ENCODE measurements at places on chromosomes 4 and X.

- DNase-seq, result no peak
Observed at GRCh38 chr4:87117051-87117731, 103.2 kb downstream of the KLHL8 start.

DNA sequence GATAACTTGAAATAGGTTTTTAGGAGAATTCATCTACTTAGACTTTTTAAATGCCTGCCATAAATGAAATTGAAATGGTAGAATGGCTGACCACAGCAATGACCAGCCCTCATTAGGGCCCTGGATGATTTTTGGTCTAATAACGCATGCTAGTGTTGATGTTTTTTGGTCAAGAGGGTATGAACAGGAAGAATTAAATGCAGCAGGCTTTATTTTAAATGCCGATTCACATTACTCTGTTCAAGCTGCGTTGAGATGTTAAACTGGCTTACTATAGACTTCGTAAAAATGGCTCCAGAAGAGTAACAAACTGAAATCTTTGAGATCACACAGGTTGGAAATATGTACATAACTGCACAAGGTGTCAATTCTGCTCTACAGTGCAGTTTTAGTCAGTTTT lies 14.6 kb downstream of the DDX3X start:
- DNase-seq, result no peak

GRCh38 chr4:168636506-168637196 lies 139.8 kb downstream of the PALLD start:
- DNase-seq, result no peak

DNA sequence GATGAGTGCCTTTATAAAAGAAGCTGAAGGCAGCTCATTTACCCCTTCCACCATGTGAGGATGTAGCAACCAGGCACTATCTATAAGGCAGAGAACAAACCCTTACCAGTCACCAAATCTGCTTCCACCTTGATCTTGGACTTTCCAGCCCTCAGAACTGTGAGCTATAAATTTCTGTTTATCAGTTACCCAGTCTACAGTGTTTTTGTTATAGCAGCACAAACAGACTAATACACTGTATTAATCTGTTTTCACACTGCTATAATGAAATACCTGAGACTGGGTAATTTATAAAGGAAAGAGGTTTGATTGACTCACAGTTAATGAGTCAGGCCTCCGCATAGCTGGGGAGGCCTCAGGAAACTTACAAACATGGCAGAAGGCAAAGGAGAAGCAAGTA lies 91.2 kb downstream of the SOWAHB start:
- no peak for DNase-seq

- DNase-seq, result no peak
Observed at GRCh38 chr4:151983854-151984253, 223.0 kb upstream of the GATB start.

DNA sequence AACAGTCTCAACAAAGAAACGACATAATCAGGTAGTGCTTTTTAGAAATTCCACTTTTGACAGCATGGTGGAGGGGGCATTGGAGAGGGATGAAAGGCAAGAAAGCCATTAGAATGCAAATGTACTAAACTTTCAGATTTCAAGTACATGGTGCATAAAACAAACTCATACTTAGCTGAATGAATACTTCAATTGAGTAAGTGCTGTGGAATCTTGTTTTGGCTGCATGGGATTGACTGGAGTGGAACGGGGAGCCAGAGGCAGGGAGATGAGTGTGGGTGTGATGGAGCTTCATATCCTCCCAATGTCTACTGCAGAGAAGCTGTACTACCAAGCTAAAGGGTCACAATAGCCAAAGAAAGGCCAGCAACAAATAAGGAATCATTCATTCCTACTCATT lies 52.4 kb downstream of the USP46 start:
- DNase-seq, result no peak

DNA sequence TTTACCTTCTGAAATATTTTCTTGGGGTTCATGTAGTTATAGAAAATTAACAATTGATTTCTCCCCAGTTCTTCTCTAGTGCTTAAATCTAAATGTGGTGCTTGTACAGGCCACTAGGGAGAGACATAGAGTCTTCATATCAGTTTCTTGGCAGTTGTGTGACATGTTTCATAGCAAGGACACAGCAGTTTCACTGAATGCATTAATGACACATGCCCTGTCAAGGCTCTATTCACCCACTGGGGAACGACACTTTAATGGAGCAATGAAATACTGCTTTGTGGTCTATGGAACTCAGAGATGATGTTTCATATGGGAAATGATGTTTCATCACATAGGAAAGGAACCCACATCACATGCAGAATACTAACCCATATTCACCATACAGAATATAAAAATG lies 2.8 kb downstream of the VEGFC start:
- peak; percentile 11 for DNase-seq

DNA sequence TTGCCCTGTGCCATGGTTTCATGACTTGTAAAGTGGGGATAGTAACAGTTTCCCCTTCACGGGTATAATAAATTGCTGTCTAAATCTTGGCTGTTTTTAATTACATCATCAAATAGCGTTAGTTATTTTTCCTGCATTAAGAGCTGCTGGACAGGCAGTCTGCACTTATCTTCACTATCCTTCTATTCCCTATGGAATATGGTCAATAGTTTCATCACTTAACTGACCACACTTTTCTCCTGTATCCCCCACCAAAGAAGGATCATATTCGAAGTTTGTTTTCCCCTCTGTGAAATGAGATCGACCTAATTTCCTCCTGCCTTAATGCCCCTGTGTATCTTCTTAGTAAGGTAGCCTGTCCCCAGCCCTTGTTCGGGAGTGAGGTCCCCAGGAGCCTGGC lies 133.2 kb downstream of the SHROOM3 start:
- no peak for DNase-seq

DNA sequence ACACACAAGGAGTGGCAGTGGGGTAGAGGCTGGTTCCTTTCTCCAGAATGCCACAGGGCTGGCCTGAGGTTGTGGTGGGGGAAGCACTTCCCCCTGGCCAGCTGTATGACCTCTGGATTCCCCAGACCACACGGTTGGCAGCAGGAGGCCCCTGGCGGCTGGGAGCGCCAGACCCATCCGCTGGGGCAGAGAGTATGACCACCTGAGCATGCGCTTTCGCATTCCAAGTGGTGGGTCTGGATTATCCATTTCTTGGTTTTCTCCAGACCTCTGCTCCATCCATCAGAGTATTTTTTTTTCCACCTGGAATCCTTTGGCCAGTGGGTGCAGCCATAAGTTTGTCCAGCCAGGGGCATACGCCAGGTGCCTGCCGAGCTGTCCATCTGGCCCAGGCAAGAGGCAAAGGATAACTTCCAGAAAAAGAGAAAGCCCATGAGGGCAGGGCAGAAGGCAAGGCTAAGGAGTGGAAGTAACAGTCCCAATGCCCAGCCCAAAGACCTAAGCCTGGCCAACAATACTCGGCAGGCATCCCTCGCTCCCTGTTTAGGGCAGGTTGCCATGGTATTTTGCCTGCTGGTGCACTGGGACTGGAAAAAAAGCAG lies 39.3 kb downstream of the NHSL2 start:
- DNase-seq, result no peak

GRCh38 chr4:18022572-18023050 lies 1.1 kb upstream of the LCORL start:
- no peak for DNase-seq

DNA sequence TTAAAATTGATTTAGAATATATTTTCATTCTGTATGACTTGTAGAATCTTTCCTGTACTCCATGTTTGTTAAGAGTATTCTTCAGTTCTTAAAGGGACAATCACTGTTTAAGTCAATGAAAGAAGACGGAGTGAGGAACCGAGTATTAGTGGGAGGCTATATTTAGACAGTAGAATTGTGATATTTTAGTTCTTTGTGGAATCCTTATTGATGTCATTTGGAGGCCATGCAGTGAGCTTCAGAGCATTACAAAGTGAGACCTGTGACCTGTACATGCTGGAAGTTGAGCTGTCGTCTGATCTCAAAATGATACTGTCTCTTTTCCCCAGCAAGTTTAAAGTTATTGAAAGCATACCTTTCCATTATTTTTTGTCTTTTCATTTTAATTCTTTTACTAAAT lies 394.7 kb downstream of the GALNTL6 start:
- DNase-seq, result no peak

DNA sequence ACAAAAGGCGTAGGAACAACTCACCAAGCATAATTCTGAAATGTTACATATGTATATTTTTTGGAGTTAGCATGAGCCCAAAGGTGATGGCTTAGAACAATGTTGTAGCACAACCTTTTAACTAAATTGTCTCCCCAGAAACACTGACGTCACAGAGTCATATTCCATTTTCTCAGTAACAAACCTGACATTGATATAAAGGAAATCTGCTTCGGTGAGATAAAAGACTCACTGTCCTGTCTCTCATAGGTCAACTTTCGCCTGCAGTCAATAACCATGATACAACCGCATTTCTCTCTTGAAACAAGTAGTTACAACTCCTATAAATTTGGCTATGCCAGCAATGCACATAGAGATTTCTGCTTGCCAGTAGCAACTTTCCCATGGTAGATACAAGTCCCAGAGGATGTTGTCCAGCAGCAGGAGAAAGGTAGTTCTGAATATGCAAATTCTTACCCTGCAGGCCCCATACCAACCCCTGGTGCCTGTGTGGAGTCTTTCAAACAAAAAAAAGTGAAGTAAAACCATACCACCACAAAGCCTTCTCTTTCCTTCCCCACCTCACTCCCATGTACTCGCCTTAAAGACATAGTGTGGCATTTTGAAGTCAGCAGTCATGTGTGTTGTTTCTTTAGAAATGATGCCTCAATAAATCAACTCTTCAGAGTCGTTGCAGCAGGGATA lies 47.9 kb downstream of the MTM1 start:
- DNase-seq, result no peak

- DNase-seq, result no peak
Observed at GRCh38 chr4:10095296-10095991, 21.2 kb downstream of the WDR1 start.

GRCh38 chr4:11566444-11567022 lies 137.8 kb upstream of the HS3ST1 start:
- DNase-seq, result no peak

DNA sequence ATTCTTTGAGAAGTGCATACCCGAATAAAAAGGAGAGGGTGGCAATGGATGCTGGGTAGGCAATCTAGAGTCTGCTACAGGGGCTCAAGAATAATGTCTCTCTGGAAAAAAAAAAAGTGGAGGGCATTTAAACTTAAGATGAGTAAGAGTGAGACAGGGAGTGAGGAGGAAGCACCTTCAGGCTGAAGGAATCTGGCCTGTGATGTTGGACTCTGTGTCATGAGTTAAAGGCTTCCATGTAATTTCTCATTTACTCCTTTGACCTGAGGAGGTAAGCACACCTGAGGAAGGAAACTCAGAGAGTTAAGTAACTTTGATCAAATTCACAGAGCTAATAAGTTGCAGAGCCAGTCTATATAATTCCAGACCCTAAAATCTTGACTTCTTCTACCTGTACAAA lies 3.2 kb upstream of the PRKG2 start:
- no peak for DNase-seq

DNA sequence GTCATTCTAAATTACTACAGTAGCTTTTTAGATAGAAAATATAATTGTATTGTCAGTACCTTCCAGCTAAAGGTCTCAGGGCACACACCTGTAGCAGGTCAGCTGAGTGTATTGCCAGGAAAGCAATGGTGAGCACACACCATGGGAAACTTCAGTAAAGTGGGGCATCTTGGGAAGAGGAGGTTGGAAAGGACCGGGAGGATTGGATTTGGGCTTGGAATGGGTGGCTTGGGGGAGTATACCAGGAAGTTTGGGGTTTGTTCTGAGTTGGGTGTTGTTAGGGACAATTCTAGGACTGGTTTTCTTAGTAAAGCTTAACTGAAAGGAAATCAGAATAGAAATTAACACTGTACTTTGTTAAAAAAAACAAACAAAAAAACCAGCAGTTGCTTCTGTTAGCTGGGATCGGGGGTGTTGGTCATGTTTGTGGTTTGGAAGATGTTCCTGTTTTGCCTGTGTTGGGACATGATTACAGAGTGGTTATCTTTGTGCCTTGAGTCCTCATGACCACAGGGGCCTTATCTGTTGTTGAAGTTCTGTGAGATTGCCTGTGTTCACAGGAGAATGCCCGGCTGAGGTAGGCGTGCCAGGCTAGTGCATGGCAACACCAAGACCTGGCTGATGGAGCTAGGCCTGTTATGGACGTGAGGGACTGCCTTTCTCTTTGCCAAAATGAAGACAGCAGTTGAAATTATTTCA lies 35.1 kb downstream of the PRIMPOL start:
- DNase-seq, result no peak

DNA sequence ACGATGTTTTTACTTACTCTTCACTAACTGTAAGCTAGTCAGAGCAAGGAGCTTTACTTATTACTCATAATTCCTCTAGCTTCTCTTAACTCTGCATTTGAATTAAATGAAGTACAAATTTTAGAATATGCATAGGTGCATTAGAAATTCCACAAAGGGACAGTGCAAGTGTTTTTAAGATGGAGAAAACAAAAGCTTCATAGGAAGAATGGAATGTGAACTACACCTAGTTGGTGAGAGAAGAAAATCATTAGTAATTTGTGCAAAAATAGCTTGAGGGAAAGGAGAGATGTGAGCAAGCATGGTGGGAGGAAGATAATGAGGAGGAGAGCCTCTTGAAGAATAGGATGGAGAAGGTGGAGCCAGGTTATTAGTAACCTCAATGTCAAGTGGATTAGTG lies 77.5 kb upstream of the SMARCA5 start:
- no peak for DNase-seq

GRCh38 chrX:140762061-140762460 lies 52.5 kb downstream of the LINC00632 start:
- peak; percentile 1 for DNase-seq

- no peak for DNase-seq
Observed at GRCh38 chr4:110042545-110043517, 130.1 kb downstream of the EGF start.

DNA sequence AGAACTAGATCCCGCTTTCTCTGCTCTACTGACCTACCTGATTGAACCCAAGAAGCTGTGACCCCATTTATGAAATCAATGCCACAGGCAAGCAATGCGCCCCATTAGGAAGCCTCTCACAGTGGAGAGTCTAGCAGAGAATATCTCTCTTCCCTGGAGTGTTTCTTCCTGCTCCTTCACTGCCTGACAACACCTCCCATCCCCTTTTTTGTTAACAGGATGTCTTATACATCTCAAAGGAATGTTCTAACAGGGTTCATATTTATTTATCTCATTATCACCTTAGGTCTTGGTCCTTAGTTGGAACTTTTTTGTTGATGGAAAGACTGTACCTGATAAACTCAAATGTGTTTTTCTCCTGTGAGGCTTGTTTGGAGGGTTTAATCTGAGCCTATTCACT lies 35.5 kb downstream of the SLIT2 start:
- DNase-seq, result peak; percentile 32

DNA sequence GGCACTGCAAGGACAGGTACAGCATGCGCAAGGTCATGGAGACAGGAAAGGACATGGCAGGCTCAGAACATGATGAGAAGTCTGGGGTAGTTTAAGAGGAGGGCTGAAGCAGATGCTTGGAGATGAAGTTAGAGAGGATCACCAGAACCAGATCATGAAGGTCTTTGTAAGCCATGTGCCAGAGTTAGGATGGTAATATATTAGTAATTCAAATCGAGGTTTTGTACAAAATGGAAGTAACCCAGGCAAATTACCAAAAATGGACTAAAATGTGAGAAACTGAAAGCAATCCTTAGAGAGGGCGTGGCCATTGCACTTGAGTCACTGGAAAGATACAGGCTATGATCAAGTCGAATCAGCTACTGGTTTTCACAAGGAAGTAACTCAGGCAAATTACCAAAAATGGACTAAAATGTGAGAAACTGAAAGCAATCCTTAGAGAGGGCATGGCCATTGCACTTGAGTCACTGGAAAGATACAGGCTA lies 13.5 kb downstream of the RXFP1 start:
- DNase-seq, result peak; percentile 55

Data from NCI-H226 (cell line).